Common myeloid progenitor, CD34-positive (primary cell): ENCODE measurements at places on chromosomes 7 and 10.
A peak's percentile ranks its signal among the peaks of the same experiment; 100 is the strongest.

DNA sequence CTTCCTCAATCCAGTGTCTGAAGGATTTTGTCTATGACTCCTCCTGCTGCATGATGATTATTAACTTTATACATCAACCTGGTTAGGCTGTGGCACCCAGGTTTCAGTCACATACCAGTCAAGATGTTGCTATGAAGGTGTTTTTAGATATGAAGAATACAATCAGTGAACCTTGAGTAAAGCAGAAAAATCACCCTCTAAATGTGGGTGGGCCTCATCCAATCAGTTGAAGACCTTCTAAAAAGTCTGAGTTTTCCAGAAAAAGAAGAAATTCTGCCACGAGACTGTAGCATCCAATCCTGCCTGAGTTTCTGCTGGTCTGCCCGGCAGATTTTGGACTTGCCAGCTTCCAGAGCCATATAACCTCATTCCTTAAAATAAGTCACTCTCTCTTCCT, 126.1 kb upstream of the FRMD4A start:
- no peak for DNase-seq
- no peaks in the 10 kb centered on the region for H3K4me1 ChIP-seq
- no peaks in the 10 kb centered on the region for H3K36me3 ChIP-seq
- H3K27ac ChIP-seq, result no peak overlapping the region
- H3K27me3 ChIP-seq, result no peaks in the 10 kb centered on the region

- H3K27me3 ChIP-seq, result no peaks in the 10 kb centered on the region
- H3K36me3 ChIP-seq, result peaks cover 8% of the 10 kb centered on the region
- no peaks in the 10 kb centered on the region for H3K4me1 ChIP-seq
- no peak overlapping the region for H3K4me3 ChIP-seq
Measured at GRCh38 chr7:116258734-116259133, 48.4 kb downstream of the TES start.

DNA sequence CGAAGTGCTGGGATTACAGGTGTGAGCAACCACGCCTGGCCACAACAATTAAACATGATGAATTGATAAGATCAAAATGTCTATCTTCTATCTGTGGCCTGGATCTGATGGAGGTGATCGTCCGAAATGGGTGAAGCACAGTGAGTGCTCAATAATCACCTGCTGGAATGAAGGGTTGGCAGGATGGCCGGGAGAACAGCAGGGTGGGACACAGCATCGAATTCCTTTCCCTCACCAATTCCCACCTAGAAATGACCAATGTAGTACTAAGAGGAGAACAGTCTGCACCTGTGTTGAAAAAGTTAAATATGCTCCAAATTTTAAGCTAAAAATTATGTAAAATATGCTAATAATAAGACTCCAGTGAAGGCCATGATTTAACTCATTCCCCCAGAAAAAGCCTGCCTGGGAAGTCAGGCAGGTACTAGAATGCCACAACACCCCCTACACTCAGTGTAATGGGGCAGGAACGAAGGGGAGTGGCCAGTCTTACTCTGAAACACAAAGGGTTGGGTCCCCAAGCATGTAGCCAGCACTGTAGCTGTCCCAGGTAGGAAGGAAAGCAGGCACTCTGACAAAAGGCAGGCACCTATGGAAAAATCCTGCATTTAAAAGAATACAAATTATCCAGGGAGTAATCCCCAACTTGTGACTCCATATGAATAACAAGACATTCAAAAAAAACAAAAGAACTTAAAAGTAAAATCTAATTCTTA, 110.3 kb downstream of the VPS41 start:
- H3K36me3 ChIP-seq, result peaks cover 12% of the 10 kb centered on the region
- H3K27me3 ChIP-seq, result no peaks in the 10 kb centered on the region
- H3K4me1 ChIP-seq, result peaks cover 2% of the 10 kb centered on the region
- no peak for DNase-seq

DNA sequence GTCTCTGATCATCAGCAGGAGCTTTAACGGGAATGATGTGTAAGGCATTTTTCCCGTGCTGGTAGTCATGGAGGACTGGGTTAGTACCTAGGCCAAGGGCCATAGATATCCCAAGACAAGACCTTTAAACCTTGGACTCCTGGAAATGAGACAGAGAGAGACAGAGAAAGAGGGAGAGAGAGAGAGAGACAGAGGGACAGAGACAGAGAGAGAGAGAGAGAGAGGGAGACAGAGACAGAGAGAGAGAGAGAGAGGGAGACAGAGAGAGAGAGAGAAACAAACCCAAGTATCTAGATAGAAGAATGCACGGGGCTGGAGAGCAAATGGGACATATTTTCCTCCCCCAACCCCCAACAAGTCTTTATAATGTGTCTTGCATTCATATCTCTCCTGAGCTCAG, 22.3 kb downstream of the ZC3HAV1 start:
- H3K36me3 ChIP-seq, result peaks cover 38% of the 10 kb centered on the region
- no peak overlapping the region for H3K27ac ChIP-seq
- H3K4me3 ChIP-seq, result no peak overlapping the region
- no peak for DNase-seq
- no peaks in the 10 kb centered on the region for H3K27me3 ChIP-seq

GRCh38 chr7:55026867-55027490, 8.2 kb downstream of the EGFR start:
- H3K27ac ChIP-seq, result no peak overlapping the region
- no peaks in the 10 kb centered on the region for H3K36me3 ChIP-seq
- no peak overlapping the region for H3K4me3 ChIP-seq
- no peak for DNase-seq

GRCh38 chr10:63788152-63788821, 267.1 kb downstream of the REEP3 start:
- H3K4me1 ChIP-seq, result no peaks in the 10 kb centered on the region
- no peak overlapping the region for H3K4me3 ChIP-seq
- no peaks in the 10 kb centered on the region for H3K27me3 ChIP-seq
- no peak for DNase-seq
- H3K36me3 ChIP-seq, result no peaks in the 10 kb centered on the region
- no peak overlapping the region for H3K27ac ChIP-seq

DNA sequence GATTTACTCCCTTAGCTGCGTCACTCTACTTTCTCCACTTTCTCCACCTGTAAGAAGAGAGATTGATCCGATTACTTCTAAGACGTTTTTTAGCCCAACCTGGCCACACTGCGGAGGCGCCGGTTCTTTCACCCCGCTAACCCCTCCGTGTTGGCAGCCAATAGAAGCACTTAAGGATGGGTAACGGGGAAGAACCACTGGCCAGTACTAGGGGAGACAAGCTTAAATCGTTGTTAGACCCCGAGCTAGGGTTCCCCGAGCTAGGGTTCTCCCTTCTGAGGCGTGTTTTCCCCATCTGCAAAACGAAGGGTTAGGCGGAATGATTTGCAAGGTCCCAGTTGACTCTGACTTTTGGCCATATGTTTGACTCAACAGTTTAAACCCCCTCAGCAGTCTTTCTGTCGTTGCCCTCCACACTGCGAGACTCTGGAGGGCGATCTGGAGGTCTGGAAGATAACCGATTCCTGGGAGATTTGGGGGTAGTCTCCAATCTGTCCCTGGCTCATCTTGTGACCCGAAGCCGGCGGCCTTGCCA, 644 bp downstream of the UMAD1 start:
- peak overlapping the region; percentile 72 for H3K27ac ChIP-seq
- peaks cover 12% of the 10 kb centered on the region for H3K4me1 ChIP-seq
- no peak for DNase-seq
- peaks cover 5% of the 10 kb centered on the region for H3K36me3 ChIP-seq

DNA sequence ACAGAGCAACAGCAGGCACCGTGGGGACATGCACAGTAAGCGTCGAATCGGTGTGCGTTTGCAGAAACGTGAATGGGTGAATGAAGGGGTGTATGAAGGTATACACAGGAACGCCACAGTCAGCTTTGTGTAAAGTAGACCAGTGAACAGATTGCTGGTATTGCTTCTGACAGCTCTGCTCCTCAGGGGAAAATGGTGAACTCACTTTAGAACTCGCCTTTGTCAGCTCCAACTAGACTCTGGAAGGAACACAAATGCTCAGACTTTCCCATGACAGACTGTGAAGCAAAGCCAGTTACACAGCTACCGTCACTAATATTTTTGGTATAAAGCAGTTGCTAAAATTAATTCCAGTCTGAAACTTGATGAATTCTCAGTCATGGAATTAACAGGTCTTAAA, 78.9 kb downstream of the CUX1 start:
- peaks cover 2% of the 10 kb centered on the region for H3K36me3 ChIP-seq
- H3K27me3 ChIP-seq, result no peaks in the 10 kb centered on the region
- H3K4me1 ChIP-seq, result peaks cover 12% of the 10 kb centered on the region
- H3K4me3 ChIP-seq, result no peak overlapping the region
- DNase-seq, result no peak
- peak overlapping the region; percentile 55 for H3K27ac ChIP-seq
